ENCODE measurements at places on chromosomes 12 and 14.
A peak's percentile ranks its signal among the peaks of the same experiment; 100 is the strongest.

- peak; percentile 50 for DNase-seq
Observed at GRCh38 chr12:122961531-122962329, 4.5 kb downstream of the ABCB9 start.

GRCh38 chr12:93990832-93991803 lies 157.3 kb upstream of the PLXNC1 start:
- peak; percentile 38 for DNase-seq

- peak; percentile 59 for DNase-seq
Observed at GRCh38 chr12:116066381-116067230, 210.9 kb downstream of the MED13L start.

DNA sequence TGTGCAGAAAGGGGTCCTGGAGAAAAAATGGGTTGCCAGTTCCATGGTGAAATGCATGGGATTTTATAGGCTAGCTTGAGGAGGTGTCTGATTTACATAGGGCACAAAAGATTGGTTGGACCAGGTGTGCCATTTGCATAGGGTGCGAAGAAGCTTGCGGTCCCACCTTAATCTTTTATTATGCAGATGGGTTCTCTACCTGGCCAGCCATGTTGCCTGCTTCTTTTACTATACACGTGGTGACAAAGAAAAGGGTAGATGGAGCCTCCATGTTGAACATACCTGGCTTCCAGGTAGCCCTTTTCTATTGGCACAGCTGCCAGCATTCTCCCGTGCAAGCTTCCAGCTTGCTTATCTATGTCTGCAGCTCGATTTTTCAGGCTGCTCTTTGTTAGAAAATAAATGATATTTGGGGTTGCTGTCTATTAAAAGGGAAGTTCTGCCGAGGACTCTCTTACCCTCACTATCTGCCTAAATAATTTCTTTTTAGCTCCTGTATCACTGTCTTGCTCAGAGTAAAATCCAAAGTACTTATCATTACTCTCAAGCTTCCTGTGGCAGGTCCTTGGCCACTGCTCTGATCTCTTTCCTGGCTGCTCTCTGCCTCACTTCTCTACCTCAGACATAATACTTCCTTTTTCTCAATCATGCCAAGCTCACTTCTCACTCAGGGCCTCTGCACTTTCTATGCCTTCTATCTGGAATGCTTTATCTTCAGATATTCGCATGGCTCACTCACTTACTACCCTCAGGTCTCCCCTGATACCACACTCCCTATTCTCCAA lies 216.0 kb upstream of the DAAM1 start:
- DNase-seq = no peak

- DNase-seq = no peak
Observed at GRCh38 chr12:113062502-113063395, 6.2 kb downstream of the DTX1 start.

DNA sequence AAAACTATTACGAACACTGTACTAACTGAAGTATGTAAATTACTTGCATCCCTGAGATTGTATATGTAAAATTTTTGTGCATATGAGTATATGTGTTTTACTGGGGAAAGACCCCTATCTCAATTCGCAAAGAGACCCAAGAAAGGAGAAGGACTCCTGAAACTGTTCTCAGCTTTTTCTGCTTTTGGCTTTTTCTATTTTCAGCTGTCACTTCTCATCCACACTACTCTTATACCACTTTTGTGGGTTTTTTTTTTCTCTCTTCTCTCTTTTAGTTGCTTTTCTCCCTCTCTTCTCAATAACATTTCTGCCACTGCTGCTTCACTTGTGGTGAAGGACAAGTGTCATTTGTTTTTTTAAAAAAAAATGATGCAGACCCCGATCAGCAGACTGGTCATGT lies 39.8 kb downstream of the NIN start:
- no peak for DNase-seq

GRCh38 chr12:122363782-122364181 lies 58.7 kb downstream of the CLIP1 start:
- no peak for DNase-seq

GRCh38 chr14:76724651-76725550 lies 36.4 kb upstream of the VASH1 start:
- DNase-seq = no peak

GRCh38 chr12:57451233-57451778 lies 3.8 kb upstream of the INHBE start:
- no peak for DNase-seq

DNA sequence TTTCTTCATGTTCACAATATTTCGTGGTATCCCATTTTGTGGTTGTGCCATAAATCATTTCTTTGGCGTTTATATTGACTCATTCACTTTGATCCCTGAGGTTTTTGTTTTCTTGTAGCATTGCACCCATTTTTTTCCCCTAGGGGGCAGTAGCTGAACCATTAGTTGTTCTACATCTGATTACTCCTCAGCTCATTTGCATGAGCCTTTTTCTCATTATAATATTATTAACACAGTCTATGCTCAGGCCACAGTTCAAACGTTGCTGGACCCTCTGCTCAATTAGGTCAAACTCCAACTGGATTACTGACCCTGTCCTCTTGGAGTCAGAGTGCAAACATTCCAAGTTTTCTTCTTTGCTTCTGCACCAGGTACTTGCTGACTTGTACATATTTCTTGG lies 475.4 kb upstream of the SEL1L start:
- peak; percentile 3 for DNase-seq

GRCh38 chr12:111438481-111438880 lies 32.8 kb downstream of the SH2B3 start:
- DNase-seq = no peak

GRCh38 chr12:88371416-88372183 lies 208.7 kb downstream of the KITLG start:
- no peak for DNase-seq

GRCh38 chr14:85728476-85729065 lies 198.6 kb downstream of the FLRT2 start:
- no peak for DNase-seq

DNA sequence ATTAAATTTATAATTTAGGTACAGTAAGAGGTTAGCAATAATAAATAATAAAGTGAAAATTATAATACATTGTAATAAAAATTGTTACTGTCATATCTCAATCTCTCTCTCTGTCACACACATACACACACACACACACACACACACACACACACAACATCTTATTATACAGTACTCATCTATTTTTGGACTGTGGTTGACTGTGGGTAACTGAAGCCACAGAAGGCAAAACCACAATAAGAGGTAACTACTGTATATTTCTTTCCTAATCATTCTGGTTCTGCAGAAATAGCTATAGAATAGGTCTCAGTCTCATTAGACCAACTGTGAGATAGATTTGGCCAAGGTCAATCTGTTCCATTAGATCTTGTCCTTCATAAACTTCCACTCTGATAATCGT lies 33.1 kb upstream of the PTPRO start:
- DNase-seq = no peak

- DNase-seq = peak; percentile 82
Observed at GRCh38 chr12:93164103-93164880, 213.4 kb upstream of the NUDT4 start.

- peak; percentile 74 for DNase-seq
Observed at GRCh38 chr12:64609536-64610078, 688 bp upstream of the RASSF3 start.

GRCh38 chr12:106868982-106869700 lies 86.6 kb upstream of the TMEM263 start:
- no peak for DNase-seq

DNA sequence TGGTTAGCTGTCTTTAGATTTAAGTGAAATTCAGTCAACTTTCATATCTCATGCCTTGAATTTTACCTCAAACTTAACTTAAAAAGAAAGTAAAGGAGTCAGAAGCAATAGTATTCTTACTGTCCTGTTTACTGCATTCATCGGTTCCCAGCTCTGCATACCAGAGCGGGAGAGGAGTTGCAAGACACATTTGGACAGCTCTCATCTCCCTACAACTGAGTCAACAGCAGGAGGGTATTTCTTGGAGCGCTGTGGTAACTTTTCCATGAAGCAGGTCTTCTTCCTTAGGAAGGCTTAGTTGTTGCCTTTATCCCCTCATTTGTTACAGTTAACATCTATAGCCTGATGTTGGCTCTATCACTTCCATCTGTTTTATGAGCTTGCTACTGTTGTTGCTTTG lies 65.1 kb downstream of the TRMT5 start:
- no peak for DNase-seq

GRCh38 chr12:130650131-130650530 lies 66.0 kb downstream of the RIMBP2 start:
- DNase-seq = no peak

- DNase-seq = no peak
Observed at GRCh38 chr12:62320054-62320453, 59.9 kb downstream of the USP15 start.

DNA sequence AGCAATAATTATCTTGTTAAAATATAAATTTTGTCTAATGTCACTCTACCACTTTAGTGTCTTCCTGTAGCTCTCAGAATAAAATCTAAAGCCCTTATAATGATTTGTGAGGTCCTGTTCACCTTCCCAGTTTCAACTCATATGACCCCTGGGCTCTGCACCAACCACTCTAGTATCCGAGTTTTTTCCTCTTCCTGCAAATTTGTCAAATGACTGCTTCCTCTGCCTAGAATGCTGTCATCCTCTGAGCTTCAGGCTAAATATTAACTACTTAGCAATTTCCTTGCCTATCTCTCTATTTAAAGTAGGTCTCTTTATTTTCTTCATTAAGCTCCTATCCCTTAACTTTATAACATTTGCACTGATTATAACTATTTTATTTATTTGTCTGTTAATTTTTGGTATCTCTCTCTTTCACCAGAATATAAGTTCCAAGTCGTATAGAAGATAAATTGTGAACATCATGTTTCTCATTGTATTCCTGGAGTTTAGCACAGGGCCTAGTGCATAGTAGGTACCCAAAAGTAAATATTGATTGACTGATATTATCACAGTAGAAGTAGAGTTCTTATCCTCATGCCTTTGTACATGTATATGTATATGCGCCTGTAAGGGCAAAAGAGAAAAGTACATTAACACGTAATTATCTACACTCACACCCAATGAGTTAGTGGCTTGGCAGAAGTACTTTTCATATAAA lies 196.0 kb downstream of the BCAT1 start:
- DNase-seq = no peak

Data from HT-29 (cell line).